AG09309 (cell line): ENCODE measurements at places on chromosomes 2 and 18.

GRCh38 chr2:241924069-241924908 is 54.8 kb downstream of the RTP5 start:
- DNase-seq, result no peak

- peak; percentile 74 for DNase-seq
These were observed 557.9 kb downstream of the CCDC85A start for GRCh38 chr2:56741601-56742102.

- DNase-seq, result no peak
These were observed 50.3 kb upstream of the GAREM2 start for GRCh38 chr2:26122630-26123029.

DNA sequence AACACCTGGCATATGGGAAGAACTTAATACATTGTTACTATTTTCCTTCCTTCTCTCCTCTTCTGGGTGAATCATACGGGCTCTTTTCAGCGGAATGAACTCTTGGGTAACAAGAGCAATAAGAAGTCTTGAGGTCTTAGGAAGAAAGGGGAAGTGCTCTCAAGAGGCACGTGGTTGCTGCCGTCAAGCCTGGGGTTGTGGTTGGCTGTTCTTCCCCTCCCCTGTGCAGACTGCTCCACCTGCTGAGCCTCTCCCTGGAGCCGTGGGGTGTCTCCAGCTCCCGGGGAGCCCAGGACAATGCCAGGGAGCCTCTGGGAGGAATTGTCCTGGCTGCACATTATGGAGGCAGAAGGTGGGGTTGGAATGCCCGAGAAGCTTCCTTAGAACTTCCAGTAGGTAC is 19.4 kb downstream of the TOGARAM2 start:
- no peak for DNase-seq

DNA sequence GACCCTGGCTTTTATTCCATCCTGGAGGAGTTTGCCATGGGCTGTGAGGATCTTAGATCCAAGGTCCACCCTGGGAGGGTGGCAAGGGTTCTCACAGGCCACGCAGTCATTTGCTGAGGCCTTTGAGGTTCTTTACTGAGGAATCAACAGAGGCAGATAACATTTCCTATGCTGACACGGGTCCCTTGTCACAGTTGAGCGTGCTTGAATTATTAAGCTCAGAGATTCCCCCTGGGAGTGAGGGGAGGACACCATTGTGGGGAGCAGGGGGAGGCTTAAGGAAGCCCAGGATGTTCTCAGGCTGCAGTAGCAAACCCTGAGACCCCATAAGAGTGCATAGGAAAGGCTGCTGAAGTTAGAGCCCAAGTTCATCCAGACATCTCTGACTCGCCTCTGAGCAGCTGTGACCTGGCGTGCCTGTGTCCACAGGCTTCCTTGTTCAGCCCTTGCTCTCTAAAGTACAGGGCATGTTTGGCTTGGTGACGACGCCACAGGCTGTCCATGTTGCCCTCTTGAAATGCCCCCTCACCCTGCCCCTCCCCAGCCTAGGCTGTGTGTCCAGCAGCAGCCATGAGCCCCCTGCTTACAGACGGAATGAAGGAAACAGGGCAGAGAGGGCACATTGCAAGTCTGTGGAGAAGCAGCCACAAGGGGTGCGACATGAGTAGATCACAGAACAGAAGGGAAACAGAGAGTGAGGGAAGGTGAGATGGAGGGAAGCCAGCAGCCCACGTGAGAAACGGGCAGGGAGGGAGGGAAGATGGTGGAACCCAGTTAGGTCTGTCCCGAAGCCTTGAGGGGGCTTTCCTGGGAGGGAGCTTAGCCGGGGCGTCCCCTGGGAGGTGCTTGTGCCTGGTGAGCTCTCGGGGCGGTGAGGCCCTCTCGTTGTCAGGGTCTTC is 34.0 kb downstream of the NAPG start:
- DNase-seq, result no peak

DNA sequence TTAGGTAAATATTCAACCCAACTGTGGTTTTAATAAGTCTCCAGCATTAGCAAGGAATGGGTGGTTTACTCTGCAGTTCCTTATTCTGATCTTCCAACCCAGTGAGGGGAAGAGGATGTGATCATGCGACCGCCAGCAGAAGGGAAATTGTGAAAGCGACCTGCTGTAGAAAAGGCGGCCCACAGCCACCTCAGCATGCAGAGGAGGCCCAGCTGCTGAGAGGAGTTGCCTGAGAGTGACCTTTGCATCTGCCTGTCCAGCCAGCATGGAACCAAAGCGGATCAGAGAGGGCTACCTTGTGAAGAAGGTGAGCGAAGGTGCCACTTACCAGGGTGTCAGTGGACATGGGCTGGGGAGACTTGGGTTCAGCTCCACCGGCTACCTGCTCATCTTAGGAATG is at the start of gene PLEK:
Gene PLEK (plus strand): TSS at position 196 of the 400 bp plus-strand sequence. CDS start 70 bp downstream, at position 266.
- DNase-seq, result no peak

- DNase-seq, result no peak
These were observed 3.7 kb upstream of the TGFA start for GRCh38 chr2:70557171-70557838.

GRCh38 chr2:221529943-221530652 is 42.0 kb downstream of the EPHA4 start:
- peak; percentile 66 for DNase-seq

- no peak for DNase-seq
These were observed 23.6 kb downstream of the ASAP2 start for GRCh38 chr2:9230051-9230802.

DNA sequence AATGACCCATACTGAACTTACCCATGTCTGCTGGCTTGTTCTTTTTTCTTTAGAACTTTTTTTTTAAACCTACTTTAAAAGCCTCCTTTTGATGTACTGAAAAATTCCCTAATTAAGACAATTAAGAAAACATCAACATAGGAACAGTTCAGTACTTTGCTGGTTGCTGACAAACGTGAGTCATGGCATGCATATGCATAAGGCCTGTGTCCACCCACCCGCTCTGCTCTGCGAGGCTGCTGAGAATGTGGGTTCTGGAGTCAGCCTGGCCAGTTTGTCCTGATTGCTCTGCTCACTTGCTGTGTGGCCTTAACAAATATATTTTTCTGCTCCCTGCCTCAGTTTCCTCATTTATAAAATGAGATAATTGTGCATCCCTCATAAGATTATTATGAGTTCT is 27.3 kb downstream of the LAMA3 start:
- no peak for DNase-seq

GRCh38 chr2:26558271-26559043 is 80.5 kb upstream of the OTOF start:
- no peak for DNase-seq

- DNase-seq, result no peak
These were observed at the start of gene HSBP1L1 for GRCh38 chr18:79964330-79965118. Gene HSBP1L1 (plus strand): TSS chr18:79964643. CDS start chr18:79964736, 93 bp downstream.

GRCh38 chr2:138298900-138299299 is 202.7 kb upstream of the SPOPL start:
- DNase-seq, result no peak

- DNase-seq, result no peak
These were observed 29.1 kb downstream of the CIB4 start for GRCh38 chr2:26612034-26612433.

GRCh38 chr18:1306641-1307040 is 402.0 kb downstream of the ADCYAP1 start:
- DNase-seq, result no peak

DNA sequence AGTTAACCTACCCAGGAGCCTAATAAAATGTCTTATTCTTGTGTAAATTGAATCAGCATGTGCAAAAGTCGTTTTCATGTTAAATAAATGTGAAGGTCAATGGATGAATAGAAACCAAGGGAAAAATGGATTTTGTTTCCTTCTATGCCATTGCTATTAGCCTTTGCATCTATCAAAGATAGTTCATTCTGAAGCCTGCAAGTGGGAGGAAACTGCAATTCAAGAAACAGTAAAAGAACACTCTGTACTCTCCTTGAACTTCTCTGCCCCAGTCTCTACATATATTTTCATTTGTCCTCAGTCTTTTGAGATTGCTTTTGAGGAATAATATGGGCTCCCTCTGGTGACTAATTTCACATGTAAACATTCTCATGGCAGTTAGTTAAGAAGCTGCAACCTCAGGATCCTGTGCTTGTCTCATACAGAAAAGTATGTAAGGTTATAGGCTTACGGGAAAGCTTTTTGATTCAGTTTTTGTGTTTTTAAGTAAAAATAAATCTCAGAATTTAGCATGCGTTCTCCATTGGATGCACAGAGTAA is 1590.0 kb upstream of the LRRTM1 start:
- no peak for DNase-seq

DNA sequence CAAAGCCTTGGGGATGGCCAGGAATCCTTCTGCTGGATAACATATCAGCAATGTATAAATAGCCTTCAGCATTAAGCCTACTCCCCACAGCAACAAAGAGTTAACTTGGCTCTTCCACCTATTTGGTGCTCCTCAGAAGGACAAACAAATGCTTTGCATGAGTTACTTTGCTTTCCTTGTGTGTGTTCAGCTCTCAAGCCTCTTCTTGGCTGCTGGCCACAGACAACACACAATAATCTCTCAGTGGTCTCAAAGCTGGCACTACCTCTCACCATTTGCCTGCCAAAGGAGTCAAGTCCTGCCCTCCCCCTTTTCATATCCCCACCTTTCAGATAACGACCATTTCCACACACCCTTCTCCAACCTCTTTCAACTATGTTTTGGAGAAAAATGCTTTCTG is 17.5 kb downstream of the FTCDNL1 start:
- no peak for DNase-seq

DNA sequence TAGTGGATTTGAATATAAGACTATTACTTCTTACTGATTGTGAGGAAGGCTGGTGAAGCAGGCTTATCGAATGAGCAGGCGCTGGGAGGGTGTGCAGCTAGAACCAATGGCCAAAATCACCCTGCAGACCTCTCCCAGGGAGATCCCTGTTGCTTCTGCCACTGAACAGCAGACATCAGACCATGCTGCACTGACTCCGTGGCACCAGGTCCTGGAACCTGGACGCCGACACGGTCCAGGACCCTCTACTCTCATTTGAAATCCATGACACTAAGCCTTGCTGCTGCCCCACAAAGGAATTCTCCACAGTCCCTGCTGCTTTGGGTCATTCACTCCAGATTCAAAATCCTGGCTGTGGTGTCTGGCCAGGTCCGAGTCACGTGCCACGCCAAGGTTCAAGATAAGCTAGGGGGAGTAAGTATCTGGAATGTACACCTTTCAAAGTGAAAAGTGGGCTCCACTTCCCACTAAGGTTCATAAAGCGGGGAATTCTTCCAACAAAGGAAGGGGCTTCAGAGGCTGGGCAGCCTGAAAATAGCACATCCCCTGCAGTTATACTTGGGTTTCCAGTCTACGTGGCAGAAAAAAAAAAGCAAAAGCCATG is 9.0 kb upstream of the YWHAQ start:
- DNase-seq, result no peak
